Right lung (tissue), 10 donors: ENCODE measurements at places on chromosomes 5 and 9. TPM values are rescaled to one million over a fixed set of nuclear protein-coding genes. Genes with fewer than 3 reads are reported as not detected.

GRCh38 chr9:136857581-136858412 lies 5.7 kb downstream of the MAMDC4 start:
- no peak for DNase-seq

DNA sequence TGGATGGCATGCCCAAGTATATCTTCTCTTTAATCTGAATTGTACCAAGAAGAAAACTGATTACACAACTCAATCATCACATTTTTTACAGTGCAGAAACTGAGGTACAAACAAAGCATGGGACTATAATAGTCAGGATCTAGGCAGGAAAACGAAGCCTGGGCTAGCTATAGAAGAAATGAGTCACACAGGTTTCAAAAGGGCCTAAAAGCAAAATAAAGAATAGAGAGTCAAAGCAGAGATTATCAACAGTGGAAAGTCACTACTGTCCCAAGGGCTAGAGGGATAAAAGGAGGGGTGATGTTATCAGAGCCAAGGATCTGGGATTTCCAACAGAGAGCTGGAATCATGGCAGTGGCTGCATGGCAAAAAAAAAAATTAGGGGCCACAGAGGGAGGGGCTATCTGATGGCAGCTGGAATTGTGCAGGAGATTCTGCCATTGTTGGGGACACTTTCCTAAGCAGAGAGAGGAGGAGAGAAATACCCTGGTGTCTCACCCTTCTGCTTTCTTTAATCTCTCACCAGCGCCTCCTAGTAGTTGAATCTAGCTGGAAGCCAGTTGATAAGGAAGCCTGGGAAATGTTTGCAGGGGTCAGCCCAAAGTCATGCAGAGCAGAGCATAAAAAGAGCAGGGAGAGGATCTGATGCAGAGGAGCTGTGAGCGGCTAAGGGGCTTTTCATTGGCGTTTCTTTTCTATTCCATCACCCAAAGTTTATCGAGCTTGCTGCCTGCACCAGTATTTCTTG lies 343.2 kb downstream of the ACTL7B start:
- DNase-seq = no peak

GRCh38 chr9:111632060-111632459 lies 926 bp downstream of the DNAJC25 start:
- DNase-seq = no peak

- no peak for DNase-seq
Observed at GRCh38 chr5:120017513-120017912, 388.2 kb downstream of the FAM170A start.

DNA sequence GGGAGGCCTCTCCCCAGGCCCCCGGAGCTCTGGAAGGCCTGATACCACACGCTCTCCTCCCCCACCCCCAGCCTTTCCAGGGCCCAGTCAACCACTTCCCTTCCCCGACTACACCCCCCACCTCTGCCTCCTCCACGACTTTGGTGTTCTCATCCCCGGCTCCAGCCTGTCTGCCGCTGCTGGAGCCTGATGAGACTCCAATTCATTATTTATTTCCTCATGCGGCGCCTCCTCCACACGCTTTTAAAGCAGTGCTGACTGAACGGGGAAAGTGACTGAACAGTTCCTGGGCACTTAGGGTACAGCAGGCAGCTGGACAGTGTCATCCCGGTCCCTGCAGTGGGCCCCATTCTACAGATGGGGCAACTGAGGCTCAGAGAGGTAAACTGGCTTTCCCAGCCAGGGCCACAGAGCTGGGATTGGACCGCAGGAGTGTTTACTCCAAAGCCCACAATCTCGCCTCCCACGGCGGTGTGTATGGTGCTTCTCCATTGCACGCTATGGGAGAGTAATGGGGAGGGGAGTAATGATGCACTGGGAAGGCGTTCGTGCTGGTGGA lies 15.9 kb upstream of the RPL26L1 start:
- DNase-seq = no peak

DNA sequence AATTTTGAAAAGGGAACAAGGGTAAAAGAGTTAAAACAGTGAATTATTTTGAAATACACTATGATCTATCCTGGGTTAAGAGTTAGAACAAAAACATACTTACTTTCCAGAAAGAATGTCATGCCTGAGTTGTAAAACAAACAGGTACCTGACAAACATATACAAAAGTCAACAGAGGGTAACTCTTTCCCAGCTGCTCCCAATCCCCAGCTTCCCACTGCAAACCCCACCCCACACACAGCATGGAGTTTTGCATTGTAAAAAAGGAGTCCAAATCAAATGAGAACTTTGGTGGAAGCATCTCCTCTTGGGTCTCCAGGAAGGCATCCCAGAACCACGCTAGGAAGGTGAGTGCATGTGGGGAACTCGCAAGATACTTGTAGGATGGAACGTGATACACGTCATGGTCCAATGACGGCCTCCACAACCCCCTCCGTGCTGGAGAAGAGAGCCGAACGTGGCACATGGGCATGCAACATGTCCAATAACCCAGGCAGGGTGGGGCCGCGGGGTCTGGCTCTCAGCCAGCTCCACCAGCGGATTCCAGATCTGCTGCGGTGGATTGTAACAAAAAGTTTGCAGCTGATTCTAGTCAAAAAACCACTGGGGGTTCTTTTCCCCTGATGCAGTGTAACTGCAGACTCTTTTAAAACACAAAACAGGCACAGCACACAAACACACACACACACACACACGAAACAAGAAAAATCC lies 55.8 kb downstream of the EPB41L4B start:
- no peak for DNase-seq

DNA sequence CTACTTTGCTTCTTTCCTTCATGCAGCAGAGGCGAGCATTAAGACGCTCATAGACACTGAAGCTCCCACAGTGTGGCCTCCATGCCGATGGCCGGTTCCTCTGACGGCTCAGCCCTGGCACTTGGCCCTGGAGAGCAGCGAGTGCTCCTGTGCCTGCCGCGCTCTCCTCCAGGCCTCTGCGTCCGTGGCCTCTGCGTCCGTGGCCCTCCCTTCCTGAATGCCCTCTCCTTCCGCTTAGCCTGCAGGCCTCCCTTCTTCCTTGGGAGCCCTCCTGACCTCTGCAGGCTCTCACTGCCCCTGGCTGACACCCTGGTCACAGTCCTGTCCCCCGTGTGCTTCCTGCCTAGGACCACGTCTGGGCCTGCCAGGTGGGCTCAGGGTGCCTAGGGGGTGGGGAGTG lies 92.8 kb downstream of the ZNF354C start:
- DNase-seq = no peak

DNA sequence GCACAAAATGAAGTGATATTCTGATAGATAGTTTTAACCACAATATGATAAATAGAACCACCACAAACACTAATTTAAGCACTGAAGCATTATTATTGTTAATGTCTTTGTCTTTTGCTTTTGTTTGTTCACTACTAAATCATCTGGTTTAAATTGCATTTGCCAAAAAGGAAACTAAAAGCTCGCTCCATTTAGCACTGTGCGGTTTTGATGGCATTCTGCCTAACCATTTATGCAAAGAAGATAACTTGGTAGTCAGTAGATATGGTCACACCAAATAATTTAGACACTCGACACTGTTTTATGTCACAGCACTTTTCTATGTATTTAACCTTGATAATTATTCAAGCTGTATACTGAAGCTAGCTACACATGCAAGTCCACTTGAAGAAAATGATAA lies 849.8 kb upstream of the CDH6 start:
- no peak for DNase-seq

DNA sequence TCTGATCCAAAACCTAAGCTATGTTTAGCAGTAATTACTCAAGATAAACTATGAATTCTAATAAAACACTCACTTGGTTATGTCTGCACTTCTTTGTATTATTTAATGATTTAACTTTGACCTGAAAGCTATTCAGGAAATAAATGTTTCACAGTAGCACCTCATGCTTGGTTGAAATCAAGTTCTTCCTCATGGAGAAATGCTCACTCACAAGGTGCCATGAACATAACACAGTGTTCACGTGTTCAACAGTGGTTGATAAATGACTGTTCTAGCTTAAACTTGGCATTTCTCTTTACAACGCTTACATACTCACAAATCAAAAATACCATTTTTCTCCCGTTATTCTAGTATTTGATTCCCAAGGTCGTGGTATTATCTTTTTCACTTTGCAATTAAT lies 35.8 kb downstream of the PUM3 start:
- DNase-seq = no peak

GRCh38 chr9:128385496-128386460 lies 14.6 kb downstream of the URM1 start:
- no peak for DNase-seq

DNA sequence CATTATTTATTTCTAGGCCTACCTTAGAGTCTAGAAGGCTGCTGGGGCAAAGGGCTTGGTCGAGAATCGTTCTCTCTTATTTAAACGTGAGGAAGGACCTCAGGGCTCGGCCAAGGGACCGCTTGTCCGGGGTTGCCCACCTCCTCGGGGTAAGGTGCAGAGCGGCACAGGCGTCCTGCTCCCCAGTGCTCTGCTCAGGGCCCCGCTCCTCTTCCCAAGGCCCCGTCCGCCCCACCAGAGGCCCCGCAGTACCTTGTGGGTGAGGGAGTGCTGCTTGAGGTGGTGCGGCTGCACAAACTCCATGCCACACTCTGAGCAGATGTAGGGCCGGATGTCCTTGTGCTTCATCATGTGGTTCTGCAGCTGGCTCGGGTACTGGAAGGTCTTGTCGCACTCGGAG lies 47.3 kb downstream of the ZNF366 start:
- DNase-seq = no peak

- no peak for DNase-seq
Observed at GRCh38 chr5:137275083-137275482, 224.0 kb downstream of the SPOCK1 start.

GRCh38 chr9:68897577-68898145 lies 116.3 kb downstream of the PRKACG start:
- no peak for DNase-seq

GRCh38 chr9:82729991-82730589 lies 332.9 kb downstream of the RASEF start:
- no peak for DNase-seq

DNA sequence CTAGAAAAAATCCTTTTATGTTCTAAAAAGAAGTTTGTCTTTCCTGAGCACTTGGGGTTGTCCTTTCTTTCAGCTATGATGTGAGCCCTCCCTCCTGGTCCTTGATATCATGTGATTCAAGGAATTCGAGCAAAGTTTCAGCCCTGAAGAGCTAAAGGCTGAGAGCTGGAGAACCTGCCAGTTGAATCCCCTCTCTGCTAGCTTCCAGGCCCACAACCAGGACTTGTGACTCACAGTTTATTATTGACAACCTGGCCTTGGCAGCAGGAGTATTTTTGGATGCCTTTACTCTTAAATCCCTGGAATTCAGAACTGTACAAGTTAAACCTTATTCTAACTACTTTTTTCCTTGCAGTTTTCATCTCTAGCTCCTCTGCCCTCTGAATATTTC lies 182.8 kb downstream of the SPOCK1 start:
- DNase-seq = no peak

- no peak for DNase-seq
Observed at GRCh38 chr5:135740475-135740874, 94.0 kb upstream of the SLC25A48 start.

DNA sequence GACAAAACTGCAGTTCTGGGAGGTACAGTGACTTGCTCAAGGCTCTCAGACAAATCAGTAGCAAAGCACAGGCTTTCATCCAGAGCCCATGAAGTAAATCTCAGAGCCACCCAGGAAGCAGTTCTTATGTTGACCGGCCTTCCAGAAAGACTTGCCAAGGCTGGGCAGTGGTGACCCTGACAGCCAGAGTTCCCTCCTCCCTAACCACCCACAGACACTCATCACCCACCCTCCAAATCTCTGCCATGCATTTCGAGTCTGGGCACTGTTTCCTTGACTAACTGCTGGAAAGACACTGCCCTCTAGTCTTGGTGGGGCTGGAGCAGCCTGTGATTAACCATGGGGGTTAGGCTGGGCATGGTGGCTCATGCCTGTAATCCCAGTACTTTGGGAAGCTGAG lies 21.5 kb downstream of the NEURL1B start:
- no peak for DNase-seq

GRCh38 chr9:127509955-127510299 lies 58.6 kb downstream of the LRSAM1 start:
- DNase-seq = no peak

DNA sequence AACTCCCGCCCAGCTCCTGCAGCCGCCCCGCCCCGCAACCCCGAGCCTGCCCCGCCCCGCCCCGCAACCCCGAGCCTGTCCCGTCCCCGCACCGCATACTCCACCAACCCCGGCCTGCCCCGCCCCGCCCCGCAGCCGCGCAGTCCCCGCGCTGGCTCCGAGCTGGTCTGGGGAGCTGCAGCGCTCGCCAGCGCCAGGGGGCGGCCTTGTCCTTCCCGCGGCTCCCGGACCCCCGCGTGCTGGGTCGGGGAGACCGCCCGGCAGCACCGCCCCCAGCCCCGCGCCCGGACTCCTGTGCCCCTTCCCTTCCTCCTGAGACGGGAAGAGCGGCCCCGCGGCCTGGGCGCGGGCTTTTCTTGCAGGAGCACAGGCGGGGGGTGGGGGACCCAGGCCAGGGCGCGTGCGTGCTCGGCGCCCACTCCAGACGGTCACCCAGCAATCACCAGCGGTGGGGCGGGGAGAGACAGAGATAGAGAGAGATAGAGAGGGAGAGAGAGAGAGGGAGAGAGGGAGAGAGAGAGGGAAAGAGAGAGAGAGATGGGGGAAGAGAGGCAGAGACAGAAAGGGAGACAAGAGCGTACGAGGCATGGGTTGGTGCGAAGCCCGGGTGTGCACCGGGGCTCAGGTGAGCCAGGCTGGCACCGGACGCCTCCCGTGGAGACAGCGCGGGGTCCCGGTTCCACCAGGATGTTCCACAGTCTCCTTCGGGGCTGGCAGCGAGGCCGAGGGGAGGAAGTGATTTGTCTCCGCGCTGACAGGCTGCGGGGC lies 14.7 kb upstream of the TMEM250 start:
- no peak for DNase-seq

PCDHA9 gene
- 0.06 TPM for polyA plus RNA-seq

FUT7 gene
- polyA plus RNA-seq = not detected

KCTD16 gene
- 0.36 TPM for polyA plus RNA-seq

PROP1 gene
- not detected for polyA plus RNA-seq

FOXD4 gene
- 0.52 TPM for polyA plus RNA-seq

UBE2D2 gene
- polyA plus RNA-seq = 139 TPM

PRKACG gene
- not detected for polyA plus RNA-seq

CCL21 gene
- 130 TPM for polyA plus RNA-seq

CEP78 gene
- 49.7 TPM for polyA plus RNA-seq

GMCL2 gene
- polyA plus RNA-seq = not detected

FST gene
- polyA plus RNA-seq = 0.81 TPM

IRX1 gene
- 37.7 TPM for polyA plus RNA-seq

FRMPD1 gene
- polyA plus RNA-seq = 0.05 TPM
